Caki2 (cell line): ENCODE measurements at places on chromosomes 2 and 18. TPM values are rescaled to one million over a fixed set of nuclear protein-coding genes. Genes with fewer than 3 reads are reported as not detected.

The NOSTRIN gene
- not detected in 2 replicates for total RNA-seq

The TMEM198 gene
- total RNA-seq, result 4.5 and 9.3 TPM in 2 replicates

The RAB6D gene
- total RNA-seq, result not detected in 2 replicates

GRCh38 chr2:130727286-130727924, 1.5 kb upstream of the GPR148 start:
- DNase-seq, result peak; percentile 93

GRCh38 chr2:161814008-161814660, 189.9 kb downstream of the SLC4A10 start:
- DNase-seq, result peak; percentile 19

DNA sequence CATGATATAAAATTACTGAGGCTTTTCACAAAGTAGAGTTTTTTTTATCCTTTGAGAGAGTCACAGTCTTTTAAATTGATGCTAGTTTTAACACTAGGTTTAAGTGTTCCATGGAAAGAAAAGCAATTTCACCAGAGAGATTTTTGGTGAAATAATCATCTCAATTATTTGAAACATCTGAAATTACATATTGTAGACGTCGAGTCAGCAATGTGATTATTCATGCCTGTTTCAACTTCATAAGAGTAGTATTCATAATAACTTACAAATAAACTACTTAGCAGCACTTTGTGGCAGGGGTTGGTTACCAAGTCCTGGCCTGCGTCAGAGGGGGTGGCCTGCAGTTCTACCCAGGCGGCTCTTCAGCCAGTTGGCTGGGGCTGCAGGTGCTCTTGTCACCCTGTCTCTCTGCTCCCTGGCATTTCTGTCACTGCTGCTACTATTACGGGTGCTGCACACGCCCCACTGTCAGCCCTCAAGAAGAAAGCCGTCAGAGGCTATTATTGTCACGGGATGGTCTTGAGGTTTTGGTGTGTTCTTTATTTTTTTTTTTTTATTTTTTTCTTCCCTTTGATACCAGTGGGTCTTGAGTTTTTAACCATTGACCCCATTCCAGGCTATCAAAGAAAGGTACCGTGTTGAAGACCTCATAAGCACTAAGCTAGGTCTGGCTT, 50.4 kb downstream of the MALT1 start:
- no peak for DNase-seq
